Activated T-cell treated with anti-CD3 and anti-CD28 coated beads, Interleukin-2, amount 50 U/mL, for 4 hours (primary cell): ENCODE measurements at places on chromosomes 1 and 21. TPM values are rescaled to one million over a fixed set of nuclear protein-coding genes. Genes with fewer than 3 reads are reported as not detected.

- no peak for DNase-seq
Observed at GRCh38 chr1:172447641-172448040, 3.8 kb upstream of the PIGC start.

GRCh38 chr1:70247768-70248167 lies 26.6 kb downstream of the SRSF11 start:
- DNase-seq, result no peak

Gene OR2T35
- not detected for total RNA-seq

Gene CFHR5
- total RNA-seq, result not detected

DNA sequence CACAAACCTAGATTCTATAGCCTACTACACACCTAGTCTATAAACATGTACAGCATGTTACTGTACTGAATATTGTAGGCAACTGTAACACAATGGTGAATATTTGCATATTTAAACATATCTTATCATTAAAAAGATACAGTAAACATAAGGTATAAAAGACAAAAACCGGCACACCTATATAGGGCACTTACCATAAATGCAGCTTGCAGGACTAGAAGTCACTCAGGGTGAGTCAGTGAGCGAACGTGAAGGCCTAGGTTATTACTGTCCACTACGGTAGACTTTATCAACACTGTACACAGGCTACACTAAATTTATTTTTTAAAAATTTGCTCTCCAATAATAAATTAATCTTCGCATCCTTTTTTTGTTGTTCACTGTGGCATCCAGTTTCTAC lies 13.3 kb downstream of the PSMG1 start:
- no peak for DNase-seq

GRCh38 chr1:204826970-204827369 lies 43.7 kb upstream of the NFASC start:
- DNase-seq, result no peak

DNA sequence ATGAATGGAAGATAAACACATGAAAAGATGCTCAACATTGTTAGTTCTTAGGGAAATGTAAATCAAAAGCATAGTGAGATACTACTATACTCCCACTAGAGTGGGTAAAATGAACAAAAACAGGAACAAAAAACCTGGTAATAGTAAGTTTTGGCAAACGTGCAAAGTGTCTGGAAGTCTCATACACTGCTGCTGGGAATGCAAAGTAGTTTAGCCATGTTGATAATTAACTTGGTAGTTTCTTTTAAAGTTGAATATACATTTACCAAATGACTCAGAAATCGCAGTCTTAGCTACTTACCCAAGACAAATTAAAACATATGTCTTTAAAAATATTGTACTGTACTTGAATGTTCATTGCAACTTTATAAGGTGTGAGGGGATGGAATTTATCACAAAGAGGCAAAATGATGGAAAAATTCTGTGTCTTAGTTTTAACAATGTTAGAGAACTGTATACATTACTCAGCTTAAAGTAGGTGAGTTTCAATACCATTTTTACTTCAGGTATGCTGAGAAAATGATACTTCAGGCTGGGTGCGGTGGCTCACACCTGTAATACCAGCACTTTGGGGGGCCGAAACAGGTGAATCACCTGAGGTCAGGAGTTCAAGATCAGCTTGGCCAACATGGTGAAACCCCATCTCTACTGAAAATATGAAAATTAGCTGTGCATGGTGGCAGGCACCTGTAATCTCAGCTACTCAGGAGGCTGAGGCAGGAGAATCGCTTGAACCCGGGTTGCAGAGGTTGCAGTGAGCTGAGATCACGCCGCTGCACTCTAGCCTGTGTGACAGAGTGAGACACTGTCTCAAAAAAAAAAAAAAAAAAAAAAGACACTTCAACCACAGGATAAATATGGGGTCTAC lies 102.3 kb downstream of the PDE4B start:
- no peak for DNase-seq

Gene GBP5
- total RNA-seq, result 177 TPM

DNA sequence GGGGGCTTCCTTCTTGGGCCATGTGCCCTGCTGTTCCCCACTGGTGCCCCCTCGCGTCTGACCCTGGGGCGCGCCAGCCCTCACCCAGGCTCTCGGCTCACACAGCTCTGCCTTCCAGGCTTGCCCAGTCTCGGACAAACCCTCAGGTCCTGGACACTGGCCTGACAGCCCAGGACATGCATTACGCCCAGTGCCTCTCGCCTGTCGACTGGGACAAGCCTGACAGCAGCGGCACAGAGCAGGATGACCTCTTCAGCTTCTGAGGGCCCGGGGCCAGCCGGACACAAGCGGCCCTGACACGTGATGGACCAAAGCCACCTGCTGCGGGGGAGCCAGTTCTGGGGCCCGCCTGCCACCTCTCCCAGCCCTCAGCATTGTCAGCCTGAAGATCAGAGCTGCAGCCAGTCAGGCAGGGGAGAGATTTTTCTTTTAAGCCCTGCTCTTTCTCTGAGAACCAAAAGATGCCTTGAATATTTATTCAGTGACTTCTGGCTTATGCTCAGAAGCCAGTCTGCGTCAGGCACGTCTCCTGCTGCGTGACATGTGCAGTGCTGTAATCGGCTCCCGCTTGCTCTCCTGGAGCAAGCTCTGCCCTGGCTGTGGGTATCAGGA lies 23.4 kb downstream of the LDLRAP1 start:
- DNase-seq, result peak; percentile 54

Gene SRRM1
- 202 TPM for total RNA-seq

- no peak for DNase-seq
Observed at GRCh38 chr1:15020943-15021745, 132.4 kb upstream of the TMEM51 start.

GRCh38 chr1:207941665-207942064 lies 30.7 kb upstream of the CD34 start:
- DNase-seq, result no peak

DNA sequence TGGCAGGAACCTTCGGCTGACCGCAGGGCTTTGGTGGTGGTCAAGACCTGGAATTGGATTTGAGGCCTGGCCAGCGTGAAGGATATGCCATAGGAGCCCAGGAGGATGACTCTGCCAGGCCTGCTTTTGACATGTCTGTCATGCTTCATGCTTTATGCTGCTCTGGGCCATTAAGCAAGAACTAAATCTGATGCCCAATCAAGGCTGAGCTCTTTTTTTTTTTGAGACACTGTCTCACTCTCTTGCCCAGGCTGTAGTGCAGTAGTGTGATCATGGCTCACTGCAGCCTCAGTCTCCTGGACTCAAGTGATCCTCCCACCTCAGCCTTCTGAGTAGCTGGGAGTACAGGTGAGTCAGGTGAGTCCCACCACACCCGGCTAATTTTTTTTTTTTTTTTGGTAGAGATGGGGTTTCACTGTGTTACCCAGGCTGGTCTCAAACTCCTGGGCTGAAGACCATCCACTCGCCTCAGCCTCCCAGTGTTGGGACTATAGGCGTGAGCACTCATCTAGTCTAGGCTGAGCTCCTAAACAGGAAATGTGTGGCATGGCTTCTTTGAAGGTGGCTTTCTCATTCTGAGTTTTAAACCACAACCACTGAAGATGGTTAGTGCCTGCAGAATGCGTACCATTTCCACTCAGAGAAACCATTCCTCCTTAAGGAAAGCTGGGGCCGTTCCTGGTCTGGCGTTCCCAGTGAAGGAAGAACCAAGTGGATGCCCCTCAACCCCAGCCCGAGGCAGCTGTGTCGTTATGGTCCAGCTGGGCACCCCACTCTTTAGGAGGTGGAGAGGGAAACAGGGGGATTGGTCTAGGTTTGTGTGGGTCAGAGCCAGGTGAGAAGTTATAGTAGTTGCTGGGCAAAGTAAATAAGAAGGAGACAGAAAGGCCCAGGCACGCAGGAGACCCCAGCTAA lies 34.2 kb upstream of the ATP5PO start:
- DNase-seq, result peak; percentile 26

DNA sequence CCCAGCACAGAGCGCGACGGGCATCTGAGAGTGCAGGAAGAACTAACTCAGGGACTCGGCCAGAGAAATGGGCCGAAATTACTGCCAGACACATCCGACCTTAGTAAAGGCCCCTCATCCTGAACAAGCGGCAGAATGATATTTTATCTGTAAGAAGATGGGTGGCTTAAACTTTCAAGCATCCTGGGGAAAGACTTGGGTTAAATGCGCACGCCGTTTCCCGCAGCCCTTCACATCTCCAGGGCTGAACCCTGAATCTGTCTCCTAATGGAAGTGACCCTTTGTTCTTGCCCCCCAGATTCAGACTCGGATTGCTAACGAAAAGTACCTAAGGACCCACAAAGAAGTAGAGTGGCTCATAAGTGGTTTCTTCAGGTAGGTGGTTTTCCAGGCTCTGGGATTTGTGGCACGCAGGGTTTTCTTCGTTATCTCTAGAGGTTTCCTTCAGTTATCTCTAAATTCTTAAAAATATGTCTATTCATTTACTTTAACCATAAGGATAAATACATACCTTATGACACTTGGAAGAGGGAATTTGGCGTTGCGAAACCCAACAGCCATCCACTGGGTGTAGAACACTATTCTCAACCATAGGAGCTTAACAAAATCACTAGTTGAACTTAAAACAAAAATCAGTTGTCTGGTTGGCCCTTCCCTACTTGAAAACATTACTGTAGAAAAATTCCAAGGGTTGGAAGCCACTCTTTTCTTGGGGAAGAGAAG lies 627 bp downstream of the RIIAD1 start:
- no peak for DNase-seq

DNA sequence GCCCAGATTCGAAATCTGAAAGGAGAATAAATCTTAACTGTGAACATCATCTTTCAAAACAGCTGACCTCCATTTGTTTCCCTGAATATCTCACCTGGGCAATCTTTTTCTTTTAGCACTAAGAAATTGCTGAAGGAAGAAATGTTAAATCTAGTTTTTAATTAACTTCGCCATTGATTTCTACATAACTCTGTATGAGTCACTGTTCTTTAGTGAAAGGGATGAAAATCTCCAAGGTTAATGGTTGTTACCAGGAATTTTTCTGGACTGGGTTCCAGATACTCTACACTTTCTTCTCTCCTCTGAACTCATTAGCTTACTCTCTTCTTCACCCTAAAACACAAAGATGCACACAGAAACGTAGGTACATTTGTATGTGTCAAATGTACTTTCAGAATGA lies 235.7 kb downstream of the BACH1 start:
- DNase-seq, result no peak

- DNase-seq, result peak; percentile 69
Observed at GRCh38 chr1:153946622-153947241, at the start of gene DENND4B. Gene DENND4B (minus strand): TSS chr1:153946718. CDS start chr1:153944374, 2,344 bp downstream.

DNA sequence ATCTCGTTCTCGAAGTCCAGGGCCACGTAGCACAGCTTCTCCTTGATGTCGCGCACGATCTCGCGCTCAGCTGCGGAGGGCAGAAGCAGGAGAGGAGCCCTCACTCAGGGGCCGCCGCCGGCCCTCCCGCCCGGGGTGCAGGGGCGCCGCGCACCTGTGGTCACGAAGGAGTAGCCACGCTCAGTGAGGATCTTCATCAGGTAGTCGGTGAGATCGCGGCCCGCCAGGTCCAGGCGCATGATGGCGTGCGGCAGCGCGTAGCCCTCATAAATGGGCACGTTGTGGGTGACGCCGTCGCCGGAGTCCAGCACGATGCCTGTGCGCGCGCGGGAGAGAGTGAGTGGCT lies 1.8 kb downstream of the ACTA1 start:
- DNase-seq, result no peak

DNA sequence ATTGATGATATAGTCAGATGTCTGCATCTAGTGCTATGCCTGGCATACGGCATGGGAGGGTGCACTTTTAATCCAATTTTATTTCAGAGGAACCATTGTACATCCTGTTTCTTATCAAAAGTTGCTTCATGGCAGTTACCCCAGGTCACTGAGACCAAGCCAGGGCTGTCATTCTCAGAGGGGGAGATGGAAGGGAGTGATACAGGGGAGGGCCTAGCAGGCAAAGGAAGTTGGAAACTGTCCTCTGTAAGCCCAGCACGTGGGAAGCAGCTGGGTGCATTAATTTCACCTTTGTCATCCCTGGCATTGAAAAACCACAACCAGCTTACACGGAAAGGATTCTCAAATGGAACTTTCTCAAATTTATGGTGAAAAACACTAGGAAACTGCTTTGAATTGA lies 458.7 kb upstream of the ADAMTS5 start:
- no peak for DNase-seq

DNA sequence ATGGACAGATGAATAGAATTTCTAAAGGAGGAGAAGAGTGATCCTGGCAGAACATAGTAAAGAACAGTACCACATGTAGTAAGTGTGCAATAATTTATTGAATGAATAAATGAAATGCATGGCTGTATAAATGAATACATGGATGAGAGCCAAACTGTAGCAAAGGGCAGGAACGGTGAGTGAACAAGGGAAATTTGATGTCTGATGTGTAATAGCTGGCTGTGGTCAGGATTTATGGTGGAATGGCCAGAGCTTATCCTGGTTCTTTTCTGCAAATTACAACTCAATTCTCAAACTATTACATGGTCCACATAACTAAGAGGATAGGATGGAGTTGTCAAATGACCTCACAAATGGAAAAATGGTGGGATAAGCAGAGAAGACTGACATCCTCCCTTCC lies 43.2 kb upstream of the ARHGAP29 start:
- no peak for DNase-seq

DNA sequence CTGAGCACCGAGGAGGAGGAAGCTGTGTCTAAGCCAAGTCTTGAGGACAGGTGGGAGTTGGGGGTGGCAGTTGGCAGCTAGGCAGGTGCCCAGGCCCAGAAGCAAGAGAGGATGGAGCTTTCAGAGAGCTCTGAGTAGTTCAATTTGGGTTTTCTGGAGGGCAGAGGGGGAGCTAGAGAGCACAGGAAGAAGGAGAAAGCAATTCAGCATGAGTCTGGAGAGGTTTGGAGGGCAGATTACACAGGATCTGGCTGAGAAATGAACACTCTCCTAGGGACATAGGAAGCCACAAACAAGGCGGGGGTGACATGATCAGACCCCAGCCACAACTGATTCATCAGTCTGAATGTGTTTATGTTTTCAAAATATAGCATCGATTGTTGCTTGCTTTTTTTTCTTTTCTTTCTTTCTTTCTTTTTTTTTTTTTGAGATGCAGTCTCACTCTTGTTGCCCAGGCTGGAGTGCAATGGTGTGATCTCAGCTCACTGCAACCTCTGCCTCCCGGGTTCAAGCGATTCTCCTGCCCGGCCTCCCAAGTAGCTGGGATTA lies 23.8 kb downstream of the PTPRF start:
- DNase-seq, result no peak

DNA sequence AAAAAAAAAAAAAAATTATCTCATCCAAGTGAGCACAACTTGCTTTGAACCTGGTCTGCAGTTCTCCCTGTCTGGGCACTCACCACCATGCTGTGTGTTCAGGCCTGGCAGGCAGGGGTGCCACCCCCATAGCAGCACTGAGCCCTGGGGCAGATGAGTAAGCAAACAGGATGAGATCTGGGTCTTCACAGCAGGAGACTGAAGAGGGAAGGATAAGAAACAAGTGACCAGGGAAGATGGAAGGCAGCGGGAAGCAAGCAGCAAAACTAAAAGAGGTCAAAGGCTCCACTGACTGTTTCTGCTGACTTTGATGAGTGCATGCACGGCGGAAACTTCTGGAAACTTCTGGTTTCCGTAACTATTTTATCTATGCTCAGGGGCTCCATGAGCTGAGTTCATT lies 133.5 kb upstream of the SOD1 start:
- DNase-seq, result no peak
